ENCODE measurements at places on chromosomes 2 and 18.

- no peak for DNase-seq
These were observed 123.2 kb downstream of the PHLPP1 start for GRCh38 chr18:62838475-62839098.

DNA sequence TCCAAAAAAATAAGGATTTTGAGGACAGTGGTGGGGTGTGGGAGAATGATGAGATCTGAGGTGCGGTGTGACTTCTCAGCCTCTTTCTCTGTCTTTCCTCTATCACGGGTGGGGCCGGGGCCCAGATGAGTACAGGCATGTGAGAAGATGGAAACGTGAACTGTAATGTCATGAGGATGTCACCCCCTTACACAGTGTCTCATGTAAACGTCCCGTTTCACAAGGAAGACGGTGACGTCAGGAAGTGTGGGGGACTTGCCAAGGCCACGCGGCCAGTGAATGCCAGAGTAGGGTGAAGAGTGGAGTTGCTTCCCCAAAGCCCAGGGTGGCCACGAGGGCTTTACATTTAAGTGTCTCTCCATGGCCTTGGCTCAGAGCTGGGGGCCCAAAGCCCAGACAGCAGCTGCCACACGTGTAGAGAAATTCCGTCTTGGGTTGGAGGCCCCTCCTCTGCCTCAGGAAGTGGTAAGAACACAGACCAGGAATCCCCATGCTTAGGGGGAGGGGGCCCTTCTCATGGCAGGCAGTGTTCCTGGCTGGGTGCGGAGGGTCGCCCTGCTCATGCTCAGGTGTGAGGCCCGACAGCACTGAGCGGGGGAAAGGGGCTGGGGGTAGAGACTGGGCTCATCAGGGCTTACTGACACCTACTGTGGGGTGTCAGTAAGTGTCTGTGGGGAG, 80.9 kb upstream of the SMAD7 start:
- no peak for DNase-seq

DNA sequence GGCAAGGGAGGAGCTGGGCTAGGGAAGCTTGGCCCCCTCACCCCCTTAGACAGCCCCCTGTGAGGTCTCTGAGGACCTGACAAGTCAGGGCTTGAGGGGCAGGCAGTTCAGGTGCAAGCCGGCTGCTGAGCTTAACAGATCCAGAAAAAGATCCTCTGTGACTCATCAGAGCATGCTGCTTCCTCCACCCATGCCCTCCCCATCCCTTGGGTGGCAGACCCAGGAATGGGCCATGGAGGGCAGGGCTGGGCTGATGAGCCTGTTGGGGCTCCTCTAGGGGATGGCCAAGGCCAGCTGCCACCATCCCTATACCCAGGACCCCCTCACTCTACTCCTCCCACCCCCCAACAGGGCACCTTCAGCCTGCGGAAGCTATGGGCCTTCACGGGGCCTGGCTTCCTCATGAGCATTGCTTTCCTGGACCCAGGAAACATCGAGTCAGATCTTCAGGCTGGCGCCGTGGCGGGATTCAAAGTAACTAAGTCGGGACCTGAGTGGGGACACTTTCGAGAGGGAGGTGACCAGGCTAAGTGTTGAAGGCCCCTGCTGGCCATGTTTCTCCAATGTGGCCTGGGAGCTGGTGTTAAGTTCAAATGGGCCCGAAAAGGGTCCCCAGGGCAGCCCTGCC, 1.9 kb downstream of the SLC11A1 start:
- DNase-seq = no peak

GRCh38 chr2:109648041-109648527, 33.9 kb downstream of the SOWAHC start:
- no peak for DNase-seq

- peak; percentile 82 for DNase-seq
These were observed at the start of gene ITGA6 for GRCh38 chr2:172427256-172427989. TSS of gene ITGA6 (plus strand) at chr2:172427586.

- DNase-seq = no peak
These were observed 17.9 kb upstream of the VPS4B start for GRCh38 chr18:63440219-63440618.

DNA sequence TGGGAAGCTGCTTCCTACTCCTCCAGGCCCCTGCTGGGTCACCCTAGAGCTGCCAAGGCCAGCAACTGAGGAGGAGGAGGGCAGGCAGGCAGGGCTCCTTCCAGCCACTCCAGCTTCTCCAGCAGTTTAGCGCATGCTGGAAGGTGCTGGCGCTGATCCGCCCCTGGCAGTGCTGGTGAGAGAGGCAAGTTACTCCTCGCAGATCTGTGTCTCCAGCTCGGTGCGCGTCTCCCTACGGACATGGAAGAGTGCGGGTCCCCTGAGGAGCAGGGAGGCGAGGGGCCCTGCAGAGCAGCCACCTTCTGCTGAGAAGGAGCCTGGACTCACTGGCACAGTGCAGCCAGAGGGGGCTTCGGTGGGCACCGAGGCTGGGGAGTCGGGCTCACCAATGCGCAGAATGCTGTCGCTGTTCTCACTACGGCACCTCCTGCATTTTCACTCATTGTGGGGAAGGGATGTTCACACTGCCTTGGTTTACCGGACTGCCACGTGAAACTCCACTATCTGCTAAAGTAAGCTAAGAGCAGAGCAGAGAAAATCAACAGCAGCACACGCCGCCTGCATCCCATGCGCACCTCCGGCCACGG, 206.0 kb downstream of the HDAC4 start:
- DNase-seq = no peak

- no peak for DNase-seq
These were observed 33.2 kb upstream of the UBE2E3 start for GRCh38 chr2:180947208-180947689.

DNA sequence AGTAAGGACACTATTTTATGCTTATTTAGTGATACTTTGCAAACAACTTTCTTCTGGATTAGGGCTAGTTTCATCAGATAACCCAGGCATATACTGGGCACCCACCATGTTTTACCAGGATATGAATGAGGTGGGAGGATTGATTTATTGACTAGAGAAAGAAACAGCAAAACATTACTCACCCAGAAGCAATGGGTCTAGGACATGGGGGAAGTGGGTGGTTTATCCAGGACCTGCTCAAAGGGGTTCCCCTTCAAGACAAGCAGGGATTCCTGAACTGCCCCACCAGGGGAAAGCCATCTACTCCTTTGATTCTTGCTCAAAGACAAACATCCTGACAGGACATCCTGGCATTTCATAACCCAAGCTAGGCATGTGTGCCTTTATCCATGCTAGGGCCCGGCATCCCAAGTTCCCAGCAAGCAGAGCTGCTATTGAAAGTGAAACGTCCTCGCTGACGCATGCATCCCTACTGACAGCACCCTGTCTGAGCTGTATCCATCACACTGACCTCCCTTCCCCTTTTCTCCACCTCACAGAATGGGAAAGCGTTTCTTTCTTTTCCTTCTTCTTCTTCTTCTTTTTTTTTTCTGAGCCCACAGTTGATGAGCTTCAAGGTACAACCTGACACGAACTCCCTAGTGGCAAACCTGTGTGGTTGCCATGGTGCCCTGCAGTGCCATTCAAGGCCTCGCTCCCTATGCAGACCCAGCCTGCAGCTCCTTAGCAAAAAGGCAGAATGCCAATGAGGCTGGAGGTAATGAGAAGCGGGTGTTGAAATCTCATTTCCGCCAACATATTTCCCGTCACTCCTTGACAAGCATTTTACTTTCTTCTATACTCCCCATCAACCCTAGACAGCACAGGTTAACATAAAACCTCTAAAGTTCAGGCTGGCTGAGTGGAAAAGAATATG, 70.5 kb downstream of the CLHC1 start:
- DNase-seq = no peak

DNA sequence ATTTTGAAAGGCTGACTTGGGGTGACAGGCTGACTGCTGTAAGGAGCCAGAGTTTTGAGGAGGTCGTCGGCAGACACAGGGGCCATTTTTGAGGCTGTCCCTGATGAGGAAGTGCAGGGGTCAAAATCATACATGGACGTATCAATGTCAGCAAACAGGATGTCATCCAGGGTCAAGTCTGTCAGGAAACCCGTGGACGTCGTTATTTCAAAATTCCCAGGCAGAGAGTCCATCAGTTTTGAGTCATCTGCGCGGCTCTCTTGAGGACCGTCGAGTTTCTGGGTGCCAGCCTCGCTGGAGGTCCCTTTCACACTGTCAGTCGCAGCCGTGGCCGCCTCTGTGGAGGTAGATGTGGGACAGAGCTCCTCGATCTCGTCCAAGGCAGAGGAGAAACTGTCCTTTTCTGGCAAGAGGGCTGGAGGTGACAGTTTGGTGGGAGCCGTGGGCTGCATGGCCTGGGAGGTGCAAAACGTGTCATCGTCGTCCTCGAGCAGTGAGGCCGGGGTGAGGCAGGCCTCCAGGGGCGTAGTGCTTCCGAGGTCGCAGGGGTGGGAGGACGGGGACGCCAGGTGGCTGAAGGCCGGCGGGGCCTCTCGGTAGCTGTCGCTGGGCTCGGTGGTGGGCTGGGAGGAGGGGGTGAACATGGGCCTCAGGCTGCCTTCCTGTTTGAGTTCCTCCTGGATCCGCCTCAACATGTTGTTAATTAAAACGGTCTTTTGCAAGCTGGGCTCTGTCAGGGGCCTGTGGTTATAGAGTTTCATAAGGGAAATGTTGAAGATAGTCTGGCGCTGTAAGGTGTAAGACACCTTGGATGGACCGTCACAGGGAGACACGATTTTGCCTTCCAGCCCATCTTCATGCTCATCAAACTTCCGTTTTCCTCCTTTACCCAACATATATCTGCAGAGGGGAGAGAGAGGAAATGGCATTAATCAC, 17.5 kb downstream of the SERTAD2 start:
- no peak for DNase-seq

- no peak for DNase-seq
These were observed 90.1 kb downstream of the MALT1 start for GRCh38 chr18:58761241-58761969.

- DNase-seq = no peak
These were observed 246.8 kb upstream of the TNP1 start for GRCh38 chr2:217106650-217107014.

GRCh38 chr2:3082705-3083104, 294.9 kb downstream of the EIPR1 start:
- DNase-seq = no peak

DNA sequence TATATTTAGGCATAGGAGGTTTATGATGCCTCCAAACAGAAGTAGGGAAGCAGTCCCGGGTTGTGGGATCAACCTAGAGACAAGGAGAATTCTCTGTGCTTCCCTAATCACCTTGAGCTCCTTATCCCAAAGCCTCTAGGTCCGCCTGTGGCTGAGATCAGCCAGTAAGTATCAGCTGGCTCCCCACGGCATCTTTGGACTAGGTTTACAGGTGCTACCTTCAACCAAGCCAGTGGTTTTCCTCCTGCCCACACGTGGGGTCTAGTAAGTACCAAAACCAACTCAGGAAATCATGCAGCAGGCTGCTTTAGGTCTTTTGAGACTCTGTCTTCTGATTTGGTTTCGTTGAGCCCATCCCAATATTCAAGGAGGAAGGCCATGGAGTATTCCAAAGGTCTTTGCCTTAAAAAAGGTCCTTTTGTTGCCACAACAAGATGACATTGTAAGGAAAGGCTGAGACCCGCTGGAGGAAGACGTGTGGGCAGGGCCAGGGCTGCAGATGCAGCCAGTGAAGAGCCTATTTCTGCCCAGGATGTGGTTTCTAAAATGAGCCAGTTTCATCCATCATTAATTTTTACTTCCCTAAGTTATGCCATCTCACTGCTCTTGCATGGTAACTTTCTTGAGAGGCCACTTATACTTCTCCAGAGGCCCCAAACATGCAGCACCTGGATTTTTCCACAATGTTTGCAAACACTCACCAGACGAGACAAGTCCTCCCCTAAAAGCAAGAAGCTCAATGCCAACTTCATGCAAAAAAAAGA, 248.7 kb downstream of the RNF152 start:
- no peak for DNase-seq

- no peak for DNase-seq
These were observed 129.6 kb downstream of the PPP1R1C start for GRCh38 chr2:182115258-182115657.

DNA sequence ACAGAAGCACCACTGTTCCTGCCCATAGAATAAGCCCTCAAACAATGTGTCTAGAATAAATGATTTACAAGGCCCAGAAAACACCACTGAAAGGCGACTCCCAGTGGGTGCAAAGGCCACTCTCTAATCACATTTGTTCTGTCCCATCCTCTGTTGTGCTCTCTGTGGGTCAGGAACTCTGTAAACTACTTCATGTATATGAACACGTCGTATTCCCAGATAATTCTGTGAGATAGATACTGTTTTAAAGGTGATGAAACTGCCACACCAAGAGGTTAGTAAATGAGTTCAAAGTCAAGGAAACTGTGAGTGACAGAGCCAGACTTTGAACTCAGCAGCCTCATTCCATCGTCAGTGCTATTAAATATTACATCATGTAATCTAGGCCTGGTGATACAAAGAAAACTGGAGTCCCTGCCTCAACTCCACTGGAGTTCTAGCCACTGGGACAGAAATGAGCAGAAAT, 269.7 kb upstream of the DCC start:
- DNase-seq = no peak

DNA sequence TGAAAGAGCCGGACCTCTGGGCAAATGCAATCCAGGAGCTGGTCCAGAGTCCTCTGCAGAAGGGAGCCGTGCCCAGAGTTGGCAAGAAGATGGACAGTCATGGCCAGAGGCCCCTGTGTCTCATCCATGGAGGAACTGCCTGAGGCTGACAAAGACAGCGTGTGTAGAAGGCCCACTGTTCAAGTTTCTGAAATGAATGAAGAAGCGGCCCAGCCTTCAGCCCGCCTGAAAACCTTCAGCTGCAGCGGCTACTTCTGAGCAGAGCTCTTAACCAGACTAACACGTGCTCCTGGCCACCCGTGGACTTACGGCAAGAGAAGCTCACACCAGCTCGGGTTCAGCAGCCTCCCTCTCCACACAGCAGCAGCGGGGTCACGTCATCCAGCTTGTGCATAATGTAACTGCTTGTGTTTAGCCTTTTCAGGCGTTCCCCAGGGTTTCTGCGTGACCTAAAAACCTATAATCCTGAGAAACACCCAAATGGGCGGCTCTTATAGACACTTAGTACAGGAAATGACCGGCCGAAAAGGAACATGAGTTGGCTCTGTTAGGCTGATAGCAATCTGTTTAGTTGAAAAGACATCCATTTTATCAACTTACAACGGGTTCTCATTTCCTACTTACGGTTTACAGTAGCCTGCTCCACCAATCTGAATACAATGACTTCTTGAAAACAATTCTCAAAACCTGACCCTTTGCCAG, at the start of gene FAM124B:
FAM124B (minus strand) TSS at position 467 of the 702 bp plus-strand sequence; CDS start at position 128, 339 bp downstream.
- peak; percentile 17 for DNase-seq

DNA sequence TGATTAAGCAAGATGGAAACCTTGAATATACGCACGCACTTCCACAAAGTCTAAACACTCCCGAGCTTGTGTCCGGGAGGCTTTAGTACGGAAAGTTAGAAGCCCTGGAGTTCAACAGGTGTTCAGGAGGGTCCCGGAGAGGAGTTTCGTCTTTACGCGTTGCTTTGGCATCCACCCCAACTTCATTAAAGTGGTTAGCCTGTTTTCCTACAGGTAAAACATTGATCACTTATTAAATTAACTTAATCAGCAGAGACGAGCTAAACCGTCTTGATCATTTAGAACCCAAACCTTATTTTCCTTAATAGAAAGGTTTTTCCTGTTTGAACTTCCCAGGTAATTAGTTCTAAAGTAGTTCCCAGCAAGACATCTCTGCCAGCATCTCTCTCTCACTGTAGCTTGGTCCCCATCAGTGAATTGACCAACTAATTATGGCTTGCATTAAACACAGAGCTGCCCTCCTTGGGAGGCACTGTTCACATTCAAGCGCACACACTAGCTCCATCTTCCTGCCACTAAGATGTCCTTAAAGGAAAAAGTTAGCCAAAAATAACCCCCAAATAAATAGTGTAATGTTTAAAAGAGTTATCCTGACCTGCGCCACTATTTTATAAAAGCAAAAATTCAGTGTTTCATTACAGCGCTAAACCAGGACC, 1.4 kb downstream of the NPAS2 start:
- no peak for DNase-seq
